ENCODE measurements at places on chromosomes 16 and 17. TPM values are rescaled to one million over a fixed set of nuclear protein-coding genes. Genes with fewer than 3 reads are reported as not detected.
A peak's percentile ranks its signal among the peaks of the same experiment; 100 is the strongest.

Gene STX8
- total RNA-seq, result 57.4 TPM

Gene KRT31
- total RNA-seq, result not detected

Gene HS3ST3A1
- 47.6 TPM for total RNA-seq

- no peaks in the 10 kb centered on the region for H3K36me3 ChIP-seq
- peaks cover 23% of the 10 kb centered on the region for H3K4me1 ChIP-seq
- peak overlapping the region; percentile 84 for H3K4me3 ChIP-seq
- DNase-seq, result no peak
Observed at GRCh38 chr16:89924297-89924924, 1.3 kb downstream of the TUBB3 start.

- no peaks in the 10 kb centered on the region for H3K36me3 ChIP-seq
- peak overlapping the region; percentile 51 for H3K4me3 ChIP-seq
- DNase-seq, result peak; percentile 63
- H3K27ac ChIP-seq, result peak overlapping the region; percentile 46
Observed at GRCh38 chr16:89917773-89918452, 749 bp upstream of the MC1R start.

GRCh38 chr17:41563607-41564170 is 8.2 kb downstream of the KRT9 start:
- H3K4me1 ChIP-seq, result no peaks in the 10 kb centered on the region
- no peaks in the 10 kb centered on the region for H3K36me3 ChIP-seq
- no peak overlapping the region for H3K27ac ChIP-seq
- DNase-seq, result no peak

- H3K36me3 ChIP-seq, result no peaks in the 10 kb centered on the region
- H3K27me3 ChIP-seq, result peaks cover 37% of the 10 kb centered on the region
- H3K27ac ChIP-seq, result no peak within 1 kb of the TSS
- DNase-seq, result no peak
- no peak within 1 kb of the TSS for H3K4me3 ChIP-seq
Observed at GRCh38 chr16:71576971-71577370, at the start of gene TAT. TSS of gene TAT (minus strand) at chr16:71577092. CDS start at chr16:71576415, 677 bp downstream.

DNA sequence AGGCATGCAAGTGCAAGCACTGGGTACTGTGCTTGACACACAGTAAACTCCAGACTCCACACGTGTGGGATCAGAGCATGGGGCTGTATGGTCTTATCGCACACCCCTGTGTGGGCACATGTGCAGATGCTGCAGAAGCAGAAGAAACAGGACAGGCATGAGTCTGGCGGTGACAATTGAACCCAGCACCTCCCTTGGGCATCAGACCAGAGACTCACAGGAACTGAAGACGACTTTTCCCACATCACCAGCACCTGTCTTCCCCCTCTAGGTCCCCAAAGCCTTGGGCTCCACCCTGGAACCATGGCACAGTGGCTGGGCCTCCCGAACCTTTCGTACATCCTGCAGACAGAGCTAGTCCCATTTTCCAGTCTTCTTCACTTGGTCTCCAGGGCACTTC is 126.4 kb upstream of the CDH5 start:
- H3K27me3 ChIP-seq, result peaks cover 19% of the 10 kb centered on the region
- DNase-seq, result no peak
- no peaks in the 10 kb centered on the region for H3K36me3 ChIP-seq
- no peaks in the 10 kb centered on the region for H3K4me1 ChIP-seq
- no peak overlapping the region for H3K27ac ChIP-seq

Measured in PC-3 (cell line).